ENCODE measurements at places on chromosomes 5 and 9.

DNA sequence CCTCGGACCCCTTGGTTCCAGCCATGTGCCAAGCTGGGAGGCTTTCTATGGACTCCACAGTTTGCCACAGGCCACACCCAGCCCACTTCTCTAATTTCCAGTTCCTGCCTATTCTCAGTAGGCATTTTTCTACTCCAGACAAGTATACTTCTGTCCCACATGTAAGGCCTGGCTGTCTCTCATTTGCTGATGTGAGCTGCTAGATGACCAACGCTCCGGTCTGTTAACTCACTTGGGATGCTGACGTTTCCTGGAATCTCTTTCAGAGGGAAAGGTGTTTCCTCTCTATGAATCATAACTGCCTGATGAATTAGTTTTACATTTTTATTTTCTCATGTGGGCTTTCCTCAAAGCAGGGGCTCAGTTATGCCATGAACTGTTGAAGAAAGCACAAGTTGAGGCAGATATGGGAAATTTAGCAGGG is 36.3 kb downstream of the ERGIC1 start:
- DNase-seq = no peak

- DNase-seq = no peak
These were observed 19.9 kb downstream of the ABITRAM start for GRCh38 chr9:108953983-108954574.

GRCh38 chr5:31194892-31195555 is 1.5 kb downstream of the CDH6 start:
- no peak for DNase-seq

GRCh38 chr5:164097749-164098148 is 592.3 kb downstream of the MAT2B start:
- DNase-seq = no peak

DNA sequence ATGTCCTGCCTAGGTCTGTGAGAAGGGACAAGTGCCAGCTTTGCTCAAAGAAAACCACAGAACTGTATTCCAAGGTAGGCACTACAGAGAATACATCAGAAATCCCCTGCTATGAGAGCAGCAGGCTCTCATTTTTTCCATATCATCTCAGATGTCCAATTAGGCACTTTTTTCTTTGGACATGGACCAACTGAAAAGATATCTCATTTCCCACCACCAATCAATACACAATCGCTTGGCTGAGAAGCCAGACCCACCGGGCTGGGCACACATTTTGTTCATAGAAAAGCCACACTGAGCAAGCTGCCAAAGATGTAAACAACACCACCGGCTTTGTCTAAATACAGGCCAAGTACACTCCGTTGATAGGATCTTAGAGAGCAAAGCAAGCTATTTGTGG is 25.9 kb downstream of the STOM start:
- DNase-seq = no peak

DNA sequence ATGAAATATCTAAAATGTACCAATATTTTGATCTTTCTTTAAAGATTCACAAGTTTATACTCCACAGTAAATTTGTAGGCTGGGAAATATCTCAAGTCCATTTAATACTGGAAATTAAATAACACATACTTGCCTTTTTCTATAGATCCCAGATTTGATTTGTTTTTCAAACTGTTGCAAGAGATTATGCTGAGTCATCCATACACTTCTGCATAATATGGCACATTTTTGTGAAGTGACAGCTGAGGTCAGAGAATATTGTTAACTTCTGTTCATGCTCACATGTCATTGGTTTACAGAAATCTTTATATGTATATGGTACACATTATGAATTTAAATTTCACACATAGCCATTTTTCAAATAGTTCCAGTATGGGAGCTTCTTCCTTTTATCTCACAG is 1066.3 kb upstream of the NUDT12 start:
- DNase-seq = no peak

DNA sequence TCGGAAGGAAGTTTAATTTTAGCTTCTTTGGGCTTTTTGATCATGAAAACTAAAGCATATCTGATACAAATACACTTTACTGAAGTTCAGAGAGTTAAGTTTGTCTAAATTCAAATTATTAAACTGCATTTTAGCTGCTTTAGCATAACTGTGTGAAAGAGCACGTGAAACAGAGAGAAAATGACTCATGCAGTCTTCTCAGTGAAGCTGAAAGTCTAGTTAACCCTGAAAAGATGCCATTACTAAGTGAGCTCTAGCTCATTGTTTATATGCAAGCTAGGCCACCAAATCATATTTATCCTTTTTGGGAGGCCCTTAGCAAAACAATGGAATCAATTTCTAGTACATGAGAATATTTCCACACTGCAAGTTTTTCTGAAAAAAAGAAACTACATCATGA is 27.6 kb downstream of the TPD52L3 start:
- DNase-seq = no peak

DNA sequence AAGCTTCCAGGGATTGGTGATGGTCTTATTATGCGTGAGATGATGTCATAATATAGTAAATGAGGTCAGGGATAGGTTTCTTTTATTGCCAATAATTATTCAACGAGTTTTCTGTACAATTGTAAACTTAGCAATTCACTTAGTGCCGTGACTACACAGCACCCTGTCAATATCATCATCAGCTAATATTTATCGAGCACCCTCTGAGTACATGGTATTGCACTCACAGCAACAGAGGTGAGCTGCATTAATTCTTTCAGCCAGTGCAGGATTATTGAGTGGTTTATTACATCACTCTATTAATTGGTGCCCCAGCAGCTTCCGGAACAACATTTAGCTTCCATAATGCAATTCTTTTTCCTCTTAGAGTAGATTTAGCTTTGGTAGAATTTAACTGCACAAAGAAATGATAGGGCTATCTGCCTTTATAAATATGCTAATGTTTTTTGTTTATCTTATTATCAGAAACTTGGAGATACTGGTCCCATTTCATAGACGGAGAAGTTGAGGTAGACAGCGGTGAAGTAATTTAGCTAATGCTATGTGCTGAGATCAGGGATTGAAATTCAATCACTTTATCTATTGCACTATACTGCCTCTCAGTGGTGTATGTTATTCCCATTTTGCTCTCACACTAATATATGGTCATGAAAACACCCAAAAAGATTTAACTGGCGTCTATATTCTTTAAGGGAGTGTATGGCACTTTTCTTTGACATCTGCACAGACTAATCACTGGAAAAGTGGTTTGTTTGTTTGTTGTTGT is 726.1 kb upstream of the WWC1 start:
- no peak for DNase-seq

DNA sequence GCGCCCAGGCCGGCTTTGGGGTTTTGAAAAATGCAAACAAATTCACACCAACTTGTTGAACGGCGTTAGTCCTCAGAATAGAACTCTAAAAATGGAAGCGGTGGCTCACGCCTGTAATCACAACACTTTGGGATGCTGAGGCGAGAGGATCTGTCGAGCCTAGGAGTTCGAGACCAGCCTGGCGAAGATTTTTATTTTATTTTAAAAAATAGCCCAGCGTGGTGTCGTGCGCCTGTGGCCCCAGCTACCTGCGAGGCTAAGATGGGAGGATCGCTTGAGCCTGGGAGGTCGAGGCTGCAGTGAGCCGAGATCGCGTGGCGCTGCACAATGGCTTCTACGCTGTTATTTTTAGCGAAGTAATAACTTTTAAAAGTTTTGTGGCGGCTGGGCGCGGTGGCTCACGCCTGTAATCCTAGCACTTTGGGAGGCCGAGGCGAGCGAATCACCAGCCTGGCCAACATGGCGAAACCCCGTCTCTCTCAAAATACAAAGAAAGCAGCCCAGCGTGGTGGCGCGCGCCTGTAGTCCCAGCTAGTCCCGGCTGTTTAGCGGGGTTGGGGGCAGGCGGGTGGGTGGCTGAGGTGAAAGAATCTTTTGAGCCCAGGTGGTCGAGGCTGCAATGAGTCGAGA is 694 bp upstream of the PLIN2 start:
- peak; percentile 14 for DNase-seq

Measured in activated T-helper 9 cell treated with anti-CD3 and anti-CD28 coated beads, Interleukin-2, amount 50 U/mL, for 16 hours (primary cell).